Fibroblast of the aortic adventitia (primary cell): ENCODE measurements at places on chromosomes 6 and 20. TPM values are rescaled to one million over a fixed set of nuclear protein-coding genes. Genes with fewer than 3 reads are reported as not detected.

Gene SLC22A7
- not detected in 2 replicates for total RNA-seq

GRCh38 chr6:1436334-1437306, 47.2 kb downstream of the FOXF2 start:
- DNase-seq, result peak; percentile 86

GRCh38 chr6:10687582-10687981, 6.8 kb downstream of the C6orf52 start:
- DNase-seq, result no peak

DNA sequence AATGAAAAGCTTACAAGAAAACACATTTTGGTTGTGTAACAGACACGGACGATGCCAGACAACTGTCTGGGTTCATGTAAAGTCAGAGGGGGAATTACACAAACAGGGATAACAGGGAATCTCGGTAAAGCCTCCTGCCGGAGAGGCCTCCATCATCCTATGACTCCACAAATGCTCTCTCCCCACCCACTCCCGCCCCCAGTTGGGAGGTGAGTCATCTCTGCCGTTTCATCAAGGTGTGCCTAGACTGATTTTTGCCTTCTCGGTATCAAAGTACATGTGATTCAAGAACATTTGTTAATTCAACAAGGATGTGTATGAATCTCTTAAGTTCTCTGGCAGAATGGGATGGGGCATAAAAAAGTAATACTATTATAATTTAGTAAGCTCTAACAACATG, 304.9 kb upstream of the PRDM1 start:
- no peak for DNase-seq

DNA sequence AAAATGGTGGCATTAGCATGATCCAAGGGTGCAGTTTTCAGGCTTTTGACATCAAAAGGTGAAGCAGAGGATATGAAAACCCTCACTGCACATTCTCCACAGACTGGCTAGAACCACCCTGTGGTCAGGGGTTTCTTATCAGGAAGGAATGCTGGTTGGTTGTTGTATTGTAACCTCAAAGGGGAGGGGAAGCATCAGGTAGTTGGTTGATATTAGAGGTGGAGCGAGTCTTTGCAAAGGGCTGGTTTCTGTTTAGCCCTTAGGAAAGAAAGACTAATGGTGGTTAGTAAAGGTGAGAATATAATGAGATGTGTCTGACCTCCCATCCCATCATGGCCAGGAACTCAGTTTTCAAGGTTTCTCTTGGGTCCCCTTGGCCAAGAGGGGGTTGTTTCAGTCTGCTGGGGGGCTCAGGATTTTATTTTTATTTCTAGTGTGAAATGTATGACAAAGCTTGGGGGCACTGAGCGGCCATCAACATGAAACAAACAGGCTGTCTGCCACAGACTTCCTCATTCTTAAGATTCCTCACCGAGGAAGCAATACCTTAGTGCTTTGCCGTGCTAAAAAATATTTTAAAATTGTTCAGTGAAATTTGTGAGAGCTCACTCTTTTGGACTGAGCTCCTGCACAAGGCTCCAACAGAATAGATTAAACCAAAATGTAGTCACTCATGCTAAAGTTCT, 47.5 kb upstream of the PROKR2 start:
- no peak for DNase-seq

- no peak for DNase-seq
These were observed 2.0 kb upstream of the SLC17A3 start for GRCh38 chr6:25875926-25876602.

DNA sequence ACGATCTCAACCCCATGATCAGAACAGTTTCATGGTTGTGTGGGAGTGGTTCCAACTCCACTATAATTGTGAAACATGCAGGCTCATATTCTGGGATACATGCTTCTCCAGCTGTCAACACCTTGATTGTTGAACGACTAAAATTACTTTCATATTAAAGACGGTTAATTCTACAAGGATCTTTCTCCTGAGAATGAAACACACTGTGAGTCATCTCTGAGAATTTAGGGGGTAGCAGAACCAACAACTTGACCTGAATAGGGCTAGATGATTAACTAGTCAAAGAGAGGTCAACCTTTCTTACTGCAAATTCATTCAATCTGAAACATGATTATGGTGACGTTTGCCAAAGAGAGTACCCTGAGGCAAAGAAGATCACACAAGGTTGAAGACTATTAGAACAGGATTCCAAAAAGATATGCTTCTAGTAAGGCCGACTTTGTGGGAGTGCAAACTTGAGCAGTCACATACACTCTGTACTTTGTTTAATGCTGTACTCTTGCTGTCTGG, 175.2 kb upstream of the CITED2 start:
- DNase-seq, result no peak

Gene GSTA3
- not detected in 2 replicates for total RNA-seq
